ENCODE measurements at places on chromosomes 11 and 22.
A peak's percentile ranks its signal among the peaks of the same experiment; 100 is the strongest.

GRCh38 chr11:9720290-9720630 is 56.4 kb downstream of the SWAP70 start:
- H3K27me3 ChIP-seq: no peaks in the 10 kb centered on the region
- no peak overlapping the region for H3K4me3 ChIP-seq
- H3K36me3 ChIP-seq: no peaks in the 10 kb centered on the region
- H3K4me1 ChIP-seq: peaks cover 10% of the 10 kb centered on the region
- H3K27ac ChIP-seq: no peak overlapping the region
- no peak for DNase-seq

DNA sequence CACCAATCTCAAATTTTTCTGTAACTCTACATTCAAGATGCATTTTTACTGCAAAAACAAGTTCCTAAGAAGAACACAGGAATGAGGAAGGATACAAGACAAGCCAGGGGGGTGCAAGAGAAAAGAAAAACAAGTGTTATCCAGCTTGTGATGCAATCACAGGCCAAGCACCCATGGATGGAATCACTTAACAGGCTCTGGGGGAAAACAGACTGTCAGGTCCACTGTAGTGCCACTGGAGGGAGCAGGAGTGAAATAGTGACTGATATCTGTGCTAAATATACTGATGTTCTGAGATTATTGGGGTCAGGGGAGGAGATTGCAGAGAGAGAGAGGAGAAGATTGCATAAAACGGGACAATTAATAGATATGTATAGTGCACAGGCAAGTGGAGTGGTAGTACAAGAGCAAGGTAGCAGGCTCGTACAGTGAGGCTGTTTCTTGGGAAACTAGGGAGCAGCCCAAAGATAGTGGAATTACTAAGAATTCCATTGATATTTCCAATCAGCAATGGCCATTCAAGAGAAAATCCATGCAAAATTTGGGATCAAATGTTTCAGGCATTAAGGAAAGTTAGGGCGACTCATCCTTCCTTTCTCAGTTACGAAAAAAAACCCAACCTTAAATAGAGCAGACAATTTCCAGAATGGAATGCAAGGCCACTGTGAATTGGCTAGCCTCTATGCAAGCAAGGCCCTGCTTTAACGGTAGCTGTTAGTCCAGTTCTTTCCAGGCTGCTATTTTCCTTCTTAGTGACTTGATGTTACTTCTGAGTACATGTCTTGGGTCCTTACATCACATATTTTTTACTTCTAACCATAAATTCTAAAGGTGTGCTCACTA is 52.2 kb upstream of the CEP126 start:
- H3K27ac ChIP-seq: peak overlapping the region; percentile 3
- H3K36me3 ChIP-seq: no peaks in the 10 kb centered on the region
- peaks cover 62% of the 10 kb centered on the region for H3K4me1 ChIP-seq
- H3K4me3 ChIP-seq: no peak overlapping the region
- peak; percentile 76 for DNase-seq

DNA sequence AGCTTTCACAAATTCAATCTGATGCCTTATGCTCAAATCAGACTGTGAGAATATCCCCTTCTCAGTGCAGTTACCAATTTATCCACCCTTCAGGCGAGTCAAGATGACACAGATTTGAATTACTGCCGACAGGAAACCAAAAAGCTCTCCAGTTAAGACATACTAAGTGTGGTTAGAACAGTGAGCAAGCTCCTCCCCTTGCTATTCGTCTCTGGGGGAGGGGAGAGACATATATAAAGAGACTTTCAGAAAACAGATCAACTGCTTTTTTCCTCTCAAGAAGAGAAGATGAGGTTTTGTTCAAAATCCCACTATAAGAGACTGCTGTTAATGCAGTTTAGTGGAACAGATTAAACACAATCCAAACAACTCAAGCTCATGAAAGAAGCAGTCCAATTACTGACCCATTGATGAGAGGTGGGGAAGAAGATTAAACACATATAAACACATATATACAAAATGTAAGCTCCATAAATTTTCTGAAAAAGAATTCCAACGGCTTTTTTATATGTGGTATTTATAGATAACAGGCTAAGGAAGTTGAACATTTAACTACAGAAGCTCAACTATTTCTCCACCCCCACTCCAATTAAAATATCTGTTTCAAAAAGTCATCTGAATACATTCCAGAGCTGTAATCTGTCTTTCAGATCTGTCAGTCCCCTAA is 102.7 kb downstream of the MRTFA start:
- H3K36me3 ChIP-seq: no peaks in the 10 kb centered on the region
- no peak overlapping the region for H3K27ac ChIP-seq
- H3K27me3 ChIP-seq: no peaks in the 10 kb centered on the region
- H3K4me3 ChIP-seq: no peak overlapping the region
- peaks cover 28% of the 10 kb centered on the region for H3K4me1 ChIP-seq
- no peak for DNase-seq

DNA sequence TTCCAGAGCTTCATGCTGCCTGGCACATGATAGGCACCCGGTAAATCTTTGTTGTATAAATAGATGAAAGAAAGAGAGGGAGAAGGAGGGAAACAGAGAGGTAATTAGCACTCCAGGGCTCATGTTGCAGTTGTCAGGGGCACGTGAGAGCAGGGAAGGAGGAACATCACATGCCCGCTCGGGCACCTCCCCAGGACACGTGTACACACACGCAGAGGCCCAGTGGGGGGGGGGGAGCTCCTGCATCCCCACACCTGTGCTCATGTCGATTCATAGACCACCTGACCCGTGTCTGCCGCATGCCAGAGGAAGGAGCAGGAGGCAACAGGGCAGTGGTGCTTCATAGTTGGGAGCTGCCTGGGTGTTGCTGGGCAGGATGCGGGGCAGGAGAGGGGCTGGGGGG is 37.1 kb upstream of the NNMT start:
- no peaks in the 10 kb centered on the region for H3K36me3 ChIP-seq
- no peak overlapping the region for H3K27ac ChIP-seq
- no peak overlapping the region for H3K4me3 ChIP-seq
- peaks cover 16% of the 10 kb centered on the region for H3K4me1 ChIP-seq
- H3K27me3 ChIP-seq: peaks cover 4% of the 10 kb centered on the region

DNA sequence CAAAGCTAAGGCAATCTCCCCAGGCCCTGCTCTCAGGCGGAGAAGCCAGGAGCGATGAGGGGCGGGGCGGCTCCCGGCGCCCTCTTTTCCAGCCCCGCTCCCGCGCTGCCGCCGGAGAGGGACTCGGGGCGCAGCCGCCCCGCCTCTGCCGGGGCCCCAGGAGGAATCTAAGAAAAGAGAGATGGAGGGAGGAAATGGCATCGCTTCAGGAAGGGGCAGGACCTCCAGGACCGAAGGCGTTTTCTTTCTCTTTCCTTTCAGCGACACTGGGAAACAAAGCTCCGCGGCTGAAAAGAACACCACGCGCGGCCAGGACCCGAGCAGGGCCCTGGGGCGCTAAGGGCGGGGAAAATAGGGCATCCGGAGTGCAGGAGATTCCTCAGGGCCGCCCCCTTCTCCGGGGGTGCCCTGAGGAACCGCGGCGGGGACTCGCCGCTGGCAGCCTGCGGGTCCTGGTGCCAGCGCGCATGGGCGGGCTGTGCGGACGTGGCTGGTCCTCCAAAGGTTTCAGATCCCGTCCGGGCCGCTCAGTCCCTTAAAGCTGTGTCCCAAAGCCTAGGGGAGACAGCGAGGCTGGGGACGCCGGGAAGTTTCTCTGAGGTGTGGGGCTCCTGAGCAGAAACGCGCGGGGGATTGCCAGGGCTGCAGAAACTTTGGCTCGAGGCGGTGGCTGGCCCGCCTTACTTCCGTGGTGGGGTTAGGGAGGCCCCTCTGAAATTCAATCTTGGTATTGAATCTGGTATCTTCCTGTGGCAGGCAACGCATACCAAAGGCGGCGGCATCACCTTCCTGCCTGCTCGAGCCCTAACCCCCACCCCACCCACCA is 2.8 kb upstream of the BSX start:
- no peak for DNase-seq
- no peaks in the 10 kb centered on the region for H3K4me1 ChIP-seq
- peaks cover 49% of the 10 kb centered on the region for H3K27me3 ChIP-seq
- H3K36me3 ChIP-seq: no peaks in the 10 kb centered on the region

DNA sequence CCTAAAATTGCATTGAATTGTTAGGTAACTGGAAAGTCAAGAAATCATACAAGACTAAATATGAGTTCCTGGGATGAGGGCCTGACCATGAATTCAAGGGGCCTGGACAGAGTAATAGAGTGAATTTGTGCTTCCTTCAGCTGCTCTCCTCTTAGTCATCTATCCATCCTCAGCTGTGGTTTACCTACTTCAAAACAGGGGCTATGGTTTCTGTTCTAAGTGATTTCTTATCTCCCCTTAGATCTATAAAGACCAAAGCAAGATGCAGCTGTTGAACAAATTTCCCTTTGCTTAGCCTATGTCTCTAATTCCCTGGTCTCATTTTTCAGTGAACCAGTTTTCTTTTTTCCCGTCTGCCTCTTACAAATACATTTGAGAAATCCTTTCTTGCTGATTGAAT is 428.5 kb downstream of the FAM181B start:
- no peaks in the 10 kb centered on the region for H3K4me1 ChIP-seq
- H3K36me3 ChIP-seq: no peaks in the 10 kb centered on the region
- no peaks in the 10 kb centered on the region for H3K27me3 ChIP-seq
- DNase-seq: no peak
- no peak overlapping the region for H3K4me3 ChIP-seq

GRCh38 chr11:92527467-92527866 is 302.8 kb downstream of the FAT3 start:
- H3K4me3 ChIP-seq: no peak overlapping the region
- no peak overlapping the region for H3K27ac ChIP-seq
- DNase-seq: no peak

- H3K27me3 ChIP-seq: no peaks in the 10 kb centered on the region
- H3K4me1 ChIP-seq: no peaks in the 10 kb centered on the region
- no peak overlapping the region for H3K27ac ChIP-seq
- no peak overlapping the region for H3K4me3 ChIP-seq
- no peaks in the 10 kb centered on the region for H3K36me3 ChIP-seq
These were observed 75.5 kb upstream of the BARX2 start for GRCh38 chr11:129300099-129300498.

- H3K4me1 ChIP-seq: no peaks in the 10 kb centered on the region
- no peaks in the 10 kb centered on the region for H3K36me3 ChIP-seq
- H3K27ac ChIP-seq: no peak overlapping the region
- DNase-seq: no peak
- H3K27me3 ChIP-seq: no peaks in the 10 kb centered on the region
These were observed 27.7 kb downstream of the CD44 start for GRCh38 chr11:35166369-35167360.

All from HepG2 (cell line).